ENCODE measurements at places on chromosomes 11 and 22.

GRCh38 chr11:126332221-126332711 lies 23.2 kb upstream of the ST3GAL4 start:
- DNase-seq: no peak

DNA sequence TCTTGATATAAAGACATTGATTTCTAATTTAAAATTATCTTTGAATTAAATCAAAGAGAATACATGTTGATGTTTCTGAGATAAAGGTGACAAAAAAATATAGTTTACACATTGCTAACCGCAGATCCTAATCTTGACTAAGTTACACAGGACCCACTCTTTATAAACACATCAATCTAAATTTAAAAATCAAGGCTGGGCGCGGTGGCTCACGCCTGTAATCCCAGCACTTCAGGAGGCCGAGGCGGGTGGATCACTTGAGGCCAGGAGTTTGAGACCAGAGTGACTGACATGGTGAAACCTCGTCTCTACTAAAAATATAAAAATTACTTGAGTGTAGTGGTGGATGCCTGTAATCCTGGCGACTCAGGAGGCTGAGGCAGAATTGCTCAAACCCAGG lies 1.9 kb downstream of the ARFGAP3 start:
- no peak for DNase-seq

- no peak for DNase-seq
These were observed 167.8 kb downstream of the RRAS2 start for GRCh38 chr11:14190992-14191778.

DNA sequence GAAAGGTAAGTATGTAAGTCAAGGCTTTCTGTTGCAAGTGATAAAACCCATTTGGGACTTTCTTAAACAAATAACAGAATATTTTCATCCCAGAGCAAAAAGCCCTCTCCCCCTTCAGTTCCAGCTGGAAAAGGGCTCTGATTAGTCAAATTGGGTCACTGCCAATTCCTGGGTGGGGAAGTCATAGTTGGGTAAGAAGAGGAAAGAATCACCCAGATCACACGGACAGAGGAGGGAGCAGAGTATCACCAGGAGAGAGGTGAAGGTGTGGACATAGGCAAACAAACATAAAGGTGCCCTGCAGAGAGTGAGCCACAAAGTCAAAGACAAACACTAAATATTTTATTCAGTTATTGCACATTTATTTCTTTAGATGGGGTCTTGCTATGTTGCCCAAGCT lies 36.3 kb upstream of the SORL1 start:
- no peak for DNase-seq

- DNase-seq: no peak
These were observed 10.4 kb downstream of the CHRDL2 start for GRCh38 chr11:74720596-74721478.

- DNase-seq: no peak
These were observed 48.9 kb downstream of the ARHGEF12 start for GRCh38 chr11:120385110-120385509.

DNA sequence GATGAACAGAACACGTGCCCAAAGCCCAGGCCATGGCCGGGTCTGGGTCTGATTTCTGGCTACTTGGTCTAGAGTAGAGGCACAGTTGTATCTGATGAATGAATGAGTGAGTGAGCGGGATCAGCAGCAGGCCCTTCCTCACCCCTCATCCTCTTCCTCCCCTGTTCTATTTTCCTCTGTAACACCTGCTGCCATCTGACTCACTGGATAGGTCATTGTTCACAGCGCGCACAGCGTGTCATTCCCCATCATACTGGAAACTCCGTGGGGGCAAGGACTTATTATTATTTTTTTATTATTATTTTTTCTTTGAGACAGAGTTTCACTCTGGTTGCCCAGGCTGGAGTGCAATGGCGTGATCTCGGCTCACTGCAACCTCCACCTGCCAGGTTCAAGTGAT lies 13.9 kb downstream of the NCF4 start:
- DNase-seq: no peak

GRCh38 chr22:46448333-46448732 lies 89.1 kb downstream of the CELSR1 start:
- DNase-seq: no peak

- no peak for DNase-seq
These were observed 27.5 kb upstream of the MTNR1B start for GRCh38 chr11:92941676-92942571.

- no peak for DNase-seq
These were observed 20.9 kb downstream of the LIMK2 start for GRCh38 chr22:31233001-31233400.

GRCh38 chr11:47977623-47978022 lies 2.7 kb upstream of the PTPRJ start:
- no peak for DNase-seq

GRCh38 chr11:8805296-8805695 lies 105.7 kb upstream of the AKIP1 start:
- no peak for DNase-seq
